ENCODE measurements at places on chromosomes 1 and 21. TPM values are rescaled to one million over a fixed set of nuclear protein-coding genes. Genes with fewer than 3 reads are reported as not detected.

GRCh38 chr1:31712630-31713029 lies 8.8 kb upstream of the COL16A1 start:
- no peak for DNase-seq

DNA sequence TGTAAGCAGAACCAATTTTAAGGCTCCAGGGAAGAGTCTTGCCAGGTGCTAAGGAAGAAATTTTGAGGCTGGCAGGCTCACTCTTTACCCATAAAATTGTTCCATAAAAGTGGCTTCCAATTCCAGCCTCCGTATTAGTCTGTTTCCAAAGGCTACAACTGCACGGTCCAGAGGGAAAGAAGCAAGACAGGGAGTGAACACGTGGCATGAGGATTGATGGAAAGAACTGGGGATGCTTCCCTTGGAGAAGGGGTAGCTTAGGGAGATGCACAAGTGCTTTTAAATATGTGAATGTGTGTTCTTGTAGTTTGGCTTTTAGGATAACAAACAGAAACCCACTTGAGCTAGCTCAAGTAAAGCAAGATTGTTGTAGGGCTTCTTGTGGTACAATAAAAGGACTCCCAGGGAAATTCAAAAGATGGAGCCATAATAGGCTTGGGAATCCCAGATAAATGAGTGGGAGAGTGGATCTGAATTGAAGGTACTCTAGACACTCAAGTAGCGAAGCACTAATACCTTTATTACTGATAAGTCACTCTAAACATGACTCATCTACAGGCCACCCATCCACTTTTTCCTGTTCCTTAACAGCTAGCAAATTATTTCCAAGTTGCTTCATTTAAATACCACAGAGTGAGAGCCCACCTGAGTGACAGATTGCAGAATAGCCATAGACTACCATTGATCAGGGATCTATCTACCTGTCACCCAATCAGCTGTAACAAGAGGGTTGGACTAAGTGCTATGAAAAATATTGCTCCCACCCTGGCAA lies 34.8 kb upstream of the NPL start:
- DNase-seq, result no peak

- DNase-seq, result no peak
Observed at GRCh38 chr21:46059195-46059594, 38.7 kb upstream of the COL6A2 start.

DNA sequence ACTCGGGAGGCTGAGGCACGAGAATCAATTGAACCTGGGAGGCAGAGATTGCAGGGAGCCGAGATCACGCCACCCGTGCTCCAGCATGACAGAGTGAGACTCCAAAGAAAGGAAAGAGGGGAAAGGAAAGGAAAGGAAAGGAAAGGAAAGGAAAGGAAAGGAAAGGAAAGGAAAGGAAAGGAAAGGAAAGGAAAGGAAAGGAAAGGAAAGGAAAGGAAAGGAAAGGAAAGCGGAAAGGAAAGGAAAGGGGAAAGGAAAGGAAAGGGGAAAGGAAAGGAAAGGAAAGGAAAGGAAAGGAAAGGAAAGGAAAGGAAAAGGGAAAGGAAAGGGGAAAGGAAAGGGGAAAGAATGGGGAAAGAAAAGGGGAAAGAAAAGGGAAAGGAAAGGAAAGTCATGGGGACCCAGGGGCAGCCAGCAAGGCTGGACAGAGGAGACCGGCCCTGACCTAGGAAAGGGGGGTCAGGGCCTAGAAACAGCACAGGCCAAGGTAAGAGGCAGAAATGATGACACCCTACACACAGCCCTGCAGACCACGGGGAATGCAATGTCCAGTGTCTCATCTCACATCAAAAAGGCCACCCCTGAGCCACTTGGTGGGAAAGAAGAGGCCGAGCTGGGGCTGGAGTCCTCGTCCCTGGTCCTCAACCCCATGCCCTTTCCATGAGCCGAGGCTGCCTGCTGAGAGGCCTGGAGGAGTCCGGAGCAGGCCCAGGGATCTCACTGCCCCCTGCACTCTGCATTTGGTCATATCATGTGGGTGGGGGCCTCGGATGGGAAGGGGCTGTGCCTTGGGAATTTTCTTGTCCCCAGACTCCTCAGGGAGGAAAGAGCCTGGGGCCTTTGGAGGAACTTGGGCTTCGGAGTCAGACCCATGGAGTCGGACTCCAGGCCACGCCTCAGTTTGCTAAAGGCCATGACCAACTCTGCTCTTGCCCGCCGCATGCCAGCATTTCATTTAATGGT lies 18.8 kb upstream of the LAPTM5 start:
- DNase-seq, result no peak

- DNase-seq, result no peak
Observed at GRCh38 chr1:110227774-110228173, 17.7 kb downstream of the KCNC4 start.

- no peak for DNase-seq
Observed at GRCh38 chr1:3539707-3540425, 71.4 kb downstream of the MEGF6 start.

GRCh38 chr1:109719337-109719837 lies 7.3 kb downstream of the GSTM5 start:
- DNase-seq, result no peak

DNA sequence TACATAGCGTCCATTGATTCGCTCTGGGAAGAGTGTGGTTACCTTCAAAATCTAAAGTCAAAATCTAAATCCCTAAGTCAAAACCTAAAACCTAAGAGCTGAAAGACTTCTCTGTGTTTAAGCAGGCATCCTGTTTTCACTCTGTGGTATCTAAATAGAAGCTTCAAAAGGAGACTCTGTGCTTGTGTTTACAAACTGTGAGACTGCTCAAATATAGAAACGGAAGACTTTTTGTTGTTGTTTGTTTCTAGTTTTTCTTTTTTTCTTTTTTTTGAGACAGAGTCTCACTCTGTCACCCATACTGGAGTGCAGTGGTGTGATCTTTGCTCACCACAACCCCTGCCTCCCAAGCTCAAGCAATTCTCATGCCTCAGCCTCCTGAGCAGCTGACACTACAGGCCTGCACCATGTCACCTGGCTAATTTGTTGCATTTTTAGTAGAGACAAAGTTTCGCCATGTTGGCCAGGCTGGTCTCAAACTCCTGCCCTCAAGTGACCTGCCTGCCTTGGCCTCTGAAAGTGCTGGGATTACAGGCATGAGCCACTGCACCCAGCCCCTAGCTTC lies 425.9 kb downstream of the SMYD3 start:
- no peak for DNase-seq

- DNase-seq, result no peak
Observed at GRCh38 chr1:199776768-199777497, 250.6 kb upstream of the NR5A2 start.

GRCh38 chr1:182189535-182190066 lies 128.1 kb upstream of the ZNF648 start:
- DNase-seq, result no peak

DNA sequence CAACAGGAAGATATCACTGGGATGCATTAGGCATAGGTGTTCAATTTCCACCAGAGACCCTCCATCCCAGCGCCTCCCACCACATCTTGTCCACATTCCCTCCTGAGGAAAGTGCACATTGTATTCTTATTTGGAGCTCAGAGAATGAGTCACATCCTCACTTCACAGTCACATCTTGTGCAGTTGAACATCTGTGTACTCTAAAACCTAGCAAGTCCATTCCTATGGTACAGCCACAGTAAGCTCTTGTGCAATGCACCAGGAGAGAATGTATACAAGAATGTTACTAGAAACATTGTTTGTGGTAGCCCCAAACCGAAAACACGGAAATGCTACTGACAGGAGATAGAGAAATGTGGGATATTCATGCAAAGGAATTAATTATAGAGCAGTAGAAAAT lies 1.6 kb upstream of the KDF1 start:
- DNase-seq, result no peak

GRCh38 chr1:27726173-27727044 lies 648 bp downstream of the FAM76A start:
- no peak for DNase-seq

GRCh38 chr1:184210862-184211261 lies 159.3 kb downstream of the TSEN15 start:
- no peak for DNase-seq

DNA sequence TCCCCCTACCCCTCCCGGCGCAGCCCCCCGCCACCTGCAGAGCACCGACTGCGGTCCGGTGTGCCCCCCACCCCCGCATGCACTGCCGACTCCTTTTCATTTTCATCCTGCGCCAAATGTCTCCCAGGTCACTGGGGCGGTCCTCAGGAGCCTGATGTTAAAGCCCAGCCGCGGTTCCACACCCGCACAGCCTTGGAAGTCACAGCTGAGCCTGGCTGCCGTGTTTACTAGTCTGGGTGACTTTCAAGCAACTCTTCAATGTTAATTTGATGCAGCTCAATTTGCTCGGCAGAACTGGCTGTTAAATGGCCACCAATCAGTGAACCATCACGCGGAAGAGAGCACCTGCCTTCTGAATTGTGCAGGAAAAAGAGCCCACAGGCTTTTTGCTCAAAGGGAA lies 27.2 kb downstream of the THAP3 start:
- no peak for DNase-seq

DNA sequence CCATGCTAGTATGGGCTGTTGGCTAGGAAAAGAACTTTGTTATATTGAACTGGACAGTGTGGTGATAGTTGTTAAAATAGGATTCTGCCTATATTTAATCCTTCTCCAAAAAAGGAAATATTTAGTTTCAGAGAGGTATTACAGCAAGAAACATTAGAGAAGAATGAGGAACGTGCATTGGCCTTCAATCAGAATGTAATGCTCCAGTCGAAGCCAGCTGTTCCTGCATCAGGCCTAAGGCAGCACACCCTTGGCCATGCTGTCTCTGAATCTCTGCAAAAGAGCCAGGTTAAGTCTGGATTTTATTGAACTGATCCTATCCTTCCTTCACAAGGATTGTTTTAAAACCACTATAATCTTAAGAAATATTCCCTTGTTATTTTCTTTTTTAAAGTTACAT lies 35.3 kb upstream of the RALGPS2 start:
- no peak for DNase-seq

GRCh38 chr1:199774433-199775089 lies 252.9 kb upstream of the NR5A2 start:
- no peak for DNase-seq

- DNase-seq, result no peak
Observed at GRCh38 chr1:89460325-89460724, 64.3 kb upstream of the LRRC8B start.

- no peak for DNase-seq
Observed at GRCh38 chr1:72007312-72007711, 275.0 kb downstream of the NEGR1 start.

DNA sequence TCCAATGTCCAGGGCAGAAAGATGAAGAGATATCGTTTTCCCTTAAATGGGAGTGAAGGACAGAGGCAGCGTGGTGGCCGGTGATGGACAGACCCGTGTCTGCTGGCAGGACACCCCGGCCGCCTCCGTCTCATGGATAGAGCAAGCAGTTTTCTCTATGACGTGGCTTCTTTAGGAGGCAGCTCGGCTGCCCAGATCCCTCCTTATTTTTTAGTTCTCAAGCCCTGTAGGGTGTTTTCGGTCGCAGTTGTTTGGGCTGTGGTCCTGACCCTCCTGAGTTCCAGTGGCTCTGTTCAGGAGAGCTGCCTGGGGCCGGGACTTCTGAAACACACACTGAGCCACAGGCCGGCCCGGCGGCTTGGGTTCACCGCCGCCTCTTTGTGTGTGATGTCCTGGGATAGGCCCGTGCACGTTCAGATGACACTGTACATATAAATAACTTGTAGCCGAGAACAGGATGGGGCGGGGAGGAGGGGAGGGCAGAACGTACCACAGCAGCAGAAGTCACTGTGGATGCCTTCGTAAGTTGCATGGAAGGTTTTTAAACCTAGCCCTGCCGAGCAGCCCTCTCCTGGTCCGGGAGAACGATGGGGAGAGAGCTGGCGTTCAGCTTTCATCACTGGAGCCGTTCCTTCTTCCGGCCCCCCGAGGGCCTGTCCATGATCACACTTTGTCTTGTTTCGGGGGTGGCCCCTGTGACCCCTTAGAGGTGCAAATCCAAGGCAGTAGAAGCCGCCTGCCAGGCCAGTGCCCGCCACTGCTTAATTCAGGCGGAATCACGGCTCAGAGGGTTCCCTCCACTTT lies 65.2 kb downstream of the SIK1 start:
- DNase-seq, result no peak

DNA sequence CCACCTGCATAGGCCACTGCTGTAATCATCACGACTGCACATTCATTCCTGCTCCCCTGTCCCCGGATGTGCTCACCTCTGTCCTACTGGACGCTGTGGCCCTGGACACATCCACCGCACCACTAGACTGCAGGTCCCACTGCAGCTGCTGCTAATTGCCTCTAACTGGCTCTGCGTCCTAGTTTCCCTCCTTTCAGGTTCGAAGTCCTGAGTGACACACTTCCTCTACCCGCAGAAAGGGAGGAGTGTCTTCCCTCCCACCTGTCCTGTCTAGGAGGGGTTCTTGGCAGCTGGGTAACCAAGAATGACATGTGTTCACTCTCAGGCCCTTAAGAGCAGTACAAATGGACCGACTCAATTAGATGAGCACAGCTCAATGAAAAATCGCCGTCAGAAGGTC lies 40.5 kb upstream of the ITPKB start:
- no peak for DNase-seq

GRCh38 chr21:35396655-35397054 lies 347.6 kb upstream of the RUNX1 start:
- no peak for DNase-seq

GRCh38 chr1:163054181-163054591 lies 15.0 kb upstream of the RGS4 start:
- peak; percentile 47 for DNase-seq

DNA sequence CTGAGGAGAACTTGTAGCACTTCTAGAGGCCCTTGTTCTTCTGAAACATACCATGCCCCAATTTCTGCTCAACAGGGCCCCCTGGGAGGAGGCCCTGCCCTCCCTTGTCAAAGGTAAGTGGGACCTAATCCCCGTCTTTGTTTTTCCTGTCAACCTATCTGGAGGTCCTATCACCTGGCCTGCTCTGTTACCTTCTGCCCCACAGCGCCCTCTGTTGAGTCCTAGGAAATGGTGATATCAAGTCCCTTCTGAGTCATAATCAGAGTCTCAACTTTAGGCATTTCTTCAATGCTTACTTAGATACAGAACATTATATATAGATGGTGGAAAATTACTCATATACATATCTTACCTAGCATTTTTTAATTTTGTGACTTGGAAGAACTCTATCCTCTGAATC lies 28.2 kb upstream of the FCRL4 start:
- no peak for DNase-seq

Gene CDCA8
- polyA plus RNA-seq, result 17.6 TPM

Gene KRTAP11-1
- not detected for polyA plus RNA-seq

Gene CRP
- polyA plus RNA-seq, result not detected

Gene CLDN19
- polyA plus RNA-seq, result 95.9 TPM

Measured in right renal pelvis (tissue), 4 donors.